ENCODE measurements at places on chromosomes 1 and 21.
A peak's percentile ranks its signal among the peaks of the same experiment; 100 is the strongest.

GRCh38 chr1:116666187-116667077, 1.1 kb downstream of the IGSF3 start:
- no peak for DNase-seq

GRCh38 chr1:109669246-109669948, 1.5 kb downstream of the GSTM2 start:
- no peak for DNase-seq

GRCh38 chr1:212118872-212119260, 83.3 kb downstream of the DTL start:
- no peak for DNase-seq

DNA sequence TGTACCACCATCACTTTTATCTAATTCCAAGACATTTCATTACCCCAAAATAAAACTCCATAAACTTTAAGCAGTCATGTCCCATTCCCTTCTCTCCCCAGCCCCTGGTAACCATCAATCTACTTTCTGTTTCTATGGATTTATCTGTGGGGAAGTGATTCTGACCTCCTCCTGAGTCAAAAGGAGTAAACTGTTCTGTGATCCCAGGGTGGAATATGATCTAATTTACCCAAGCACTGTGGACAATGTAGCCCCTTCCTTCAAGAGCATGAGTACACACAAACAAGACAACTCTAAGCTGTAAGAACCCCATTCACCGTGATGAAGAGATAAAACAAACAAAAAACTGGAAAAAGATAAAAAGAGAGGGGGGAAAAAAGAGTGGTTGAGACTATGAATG, 77.9 kb downstream of the PLPP3 start:
- no peak for DNase-seq

- no peak for DNase-seq
Measured at GRCh38 chr1:80882553-80882952, 918.2 kb upstream of the ADGRL2 start.

GRCh38 chr1:234163267-234163919, 209.9 kb upstream of the COA6 start:
- DNase-seq = no peak

DNA sequence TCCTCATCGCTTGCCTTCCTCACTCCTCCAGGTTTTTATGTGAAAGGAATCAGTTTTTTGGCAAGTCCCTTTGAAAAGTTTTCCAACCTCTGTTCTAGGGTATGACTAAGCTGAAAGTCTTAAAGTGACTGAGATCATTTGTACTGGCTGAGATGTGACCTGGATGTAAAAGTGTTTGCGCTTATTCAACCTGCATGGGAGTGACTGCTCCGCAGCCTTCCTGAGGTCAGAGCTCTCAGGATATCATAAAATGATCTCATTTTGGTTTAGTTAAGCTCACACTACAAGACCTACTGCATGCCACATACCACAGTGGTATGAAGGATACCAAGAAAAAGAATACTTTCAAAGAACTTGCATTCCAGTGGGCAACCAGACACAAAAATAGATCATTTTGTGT, 29.8 kb upstream of the TADA1 start:
- no peak for DNase-seq

- DNase-seq = no peak
Measured at GRCh38 chr21:43190951-43191350, 22.1 kb downstream of the CRYAA start.

GRCh38 chr1:198265073-198265661, 108.4 kb downstream of the NEK7 start:
- no peak for DNase-seq

DNA sequence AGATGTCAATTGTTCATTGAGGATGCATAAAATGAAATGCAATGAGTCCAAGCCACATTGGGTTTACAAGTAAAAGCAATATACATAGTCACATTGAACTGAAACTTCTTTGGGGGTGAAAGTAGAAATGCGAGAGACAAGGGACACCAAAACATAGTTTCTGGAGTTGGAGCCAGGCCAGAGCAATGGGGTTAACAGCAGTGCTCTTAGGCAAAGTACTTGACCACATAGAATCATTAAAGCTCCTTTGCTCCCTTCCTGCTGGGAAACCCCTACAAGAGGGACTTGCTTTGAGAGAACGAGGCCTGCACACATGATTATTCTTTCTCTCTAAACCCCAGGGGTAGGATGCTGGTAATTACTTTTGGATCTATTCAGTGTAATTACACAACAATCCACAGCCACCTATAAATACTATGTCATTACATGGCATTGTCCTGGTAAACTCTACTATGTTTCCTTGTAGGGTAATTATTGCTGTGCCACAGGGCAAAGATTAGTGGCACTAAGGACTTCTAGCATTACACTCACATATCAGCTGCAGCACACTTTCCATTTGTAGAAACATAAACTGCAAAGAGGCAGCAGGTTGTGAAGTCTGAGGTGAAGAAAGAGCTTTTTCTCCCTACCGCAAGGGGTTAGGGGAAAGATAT, 421.6 kb upstream of the PBX1 start:
- no peak for DNase-seq

DNA sequence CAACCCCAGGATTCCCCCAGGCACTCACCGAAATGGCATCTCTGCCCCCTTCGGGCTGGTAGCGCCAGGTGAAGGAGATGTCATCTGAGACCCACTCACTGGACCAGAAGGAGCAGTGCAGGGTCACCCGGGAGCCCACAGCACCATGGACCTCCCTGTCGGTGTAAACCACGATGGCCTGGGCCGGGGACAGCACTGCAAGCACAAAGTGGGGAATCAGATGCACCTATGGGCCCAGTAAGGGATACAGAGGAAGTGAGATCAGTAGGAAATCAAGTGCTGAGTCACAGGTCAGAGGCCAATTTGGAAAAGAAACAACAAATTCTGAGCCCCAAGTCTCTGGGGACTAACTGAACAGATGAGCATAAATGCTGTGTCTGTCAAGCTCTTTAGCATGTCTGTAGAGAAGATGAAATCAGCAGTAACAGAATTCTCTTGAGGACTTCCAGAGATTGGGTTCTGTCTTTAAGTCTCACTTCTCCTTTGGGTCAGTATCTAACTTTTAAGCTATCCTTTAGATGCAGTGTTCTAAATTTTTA, 2.5 kb downstream of the MPZ start:
- DNase-seq = no peak

- no peak for DNase-seq
Measured at GRCh38 chr1:217407534-217408001, 223.3 kb downstream of the GPATCH2 start.

GRCh38 chr1:11893907-11894251, 32.3 kb downstream of the KIAA2013 start:
- DNase-seq = peak; percentile 33

DNA sequence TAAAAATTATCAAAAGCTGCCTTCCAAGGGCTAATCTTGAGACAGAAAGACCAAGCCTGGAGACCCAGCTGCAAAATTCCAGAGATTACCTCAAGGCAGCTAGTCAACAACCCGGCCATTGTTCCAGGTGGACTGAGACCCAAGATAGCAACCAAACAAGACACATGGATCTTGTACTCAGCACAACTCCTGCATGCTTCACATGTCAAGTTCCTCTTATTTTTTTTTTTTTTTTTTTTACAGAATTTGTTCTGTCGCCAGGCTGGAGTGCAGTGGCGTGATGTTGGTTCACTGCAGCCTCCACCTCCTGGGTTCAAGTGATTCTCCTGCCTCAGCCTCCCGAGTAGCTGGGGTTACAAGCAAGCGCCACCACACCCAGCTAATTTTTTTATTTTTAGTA, 40.1 kb downstream of the CD2 start:
- DNase-seq = no peak

- no peak for DNase-seq
Measured at GRCh38 chr1:223831755-223832636, 13.8 kb downstream of the TP53BP2 start.

GRCh38 chr1:223774134-223774814, 61.9 kb downstream of the CAPN2 start:
- no peak for DNase-seq

DNA sequence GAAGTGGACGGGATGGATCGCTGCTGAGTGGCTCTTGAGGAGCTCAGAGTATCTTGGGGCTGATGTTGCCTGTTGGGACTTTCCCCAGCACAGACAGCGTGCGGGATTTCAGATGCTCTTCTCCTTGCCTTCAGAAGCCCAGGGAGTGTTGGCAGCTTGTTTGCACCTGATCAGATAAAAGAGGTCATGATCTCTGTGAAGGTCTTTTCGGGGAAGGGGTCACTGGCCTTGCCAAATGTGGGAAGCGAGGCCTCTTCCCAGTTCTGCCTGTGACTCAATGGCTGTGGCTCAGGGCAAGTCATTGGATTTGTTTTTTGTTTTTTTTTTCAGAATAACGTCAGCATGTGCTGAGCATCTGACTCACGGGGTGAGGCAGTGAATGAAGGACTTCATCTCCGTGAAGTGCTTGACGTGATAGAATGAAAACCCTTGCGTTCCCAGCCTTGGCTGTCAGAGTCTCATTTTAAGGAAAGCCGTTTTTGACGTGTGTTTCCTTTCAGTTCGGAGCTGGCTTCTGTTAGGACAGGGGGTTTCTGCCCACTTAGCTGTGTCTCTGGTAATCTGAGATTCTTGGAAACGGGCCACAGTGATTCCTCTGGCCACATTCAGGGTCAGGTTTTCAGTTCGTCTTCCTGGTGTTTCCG, 46.7 kb downstream of the GALNT2 start:
- no peak for DNase-seq

DNA sequence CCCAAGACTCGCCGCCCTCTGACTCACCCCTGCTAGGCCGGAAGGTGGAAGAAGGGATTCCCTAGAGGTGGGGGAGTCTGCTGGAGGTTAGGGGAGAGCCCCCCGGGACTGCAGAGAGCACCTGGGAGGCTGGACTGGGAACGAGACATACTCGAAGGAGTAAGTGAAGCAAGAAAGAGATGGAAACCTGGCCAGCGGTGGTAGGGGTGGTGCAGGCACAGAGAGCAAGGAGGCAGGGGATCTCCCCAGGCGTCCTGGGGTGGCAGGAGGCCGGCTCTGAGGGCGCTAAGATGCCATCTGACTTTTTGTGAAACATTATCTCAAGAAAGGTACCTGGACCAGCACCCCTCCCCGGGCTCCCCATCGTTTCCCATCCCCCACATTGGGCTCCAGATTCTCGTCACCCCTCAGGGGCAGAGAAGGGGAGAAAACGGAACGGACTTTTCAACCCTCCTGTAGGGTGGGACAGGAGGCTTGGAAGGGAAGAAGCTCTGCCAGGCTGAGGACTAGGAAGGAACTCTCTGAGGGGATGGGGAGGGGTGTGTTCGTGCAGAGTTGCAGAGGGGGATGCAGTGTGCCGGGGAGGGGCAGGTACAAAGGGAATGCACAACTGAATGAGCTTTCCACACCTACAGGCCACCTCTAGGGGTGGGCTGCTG, 708 bp downstream of the CHRNB2 start:
- no peak for DNase-seq

- DNase-seq = no peak
Measured at GRCh38 chr21:31656199-31657095, 3.0 kb upstream of the SOD1 start.

- no peak for DNase-seq
Measured at GRCh38 chr21:39232861-39233291, 49.6 kb upstream of the PSMG1 start.

GRCh38 chr1:8938232-8938999, 7.3 kb upstream of the CA6 start:
- DNase-seq = no peak

- DNase-seq = no peak
Measured at GRCh38 chr1:90394247-90394646, 322.9 kb downstream of the BARHL2 start.

- DNase-seq = no peak
Measured at GRCh38 chr1:228830954-228831481, 95.7 kb downstream of the RHOU start.

DNA sequence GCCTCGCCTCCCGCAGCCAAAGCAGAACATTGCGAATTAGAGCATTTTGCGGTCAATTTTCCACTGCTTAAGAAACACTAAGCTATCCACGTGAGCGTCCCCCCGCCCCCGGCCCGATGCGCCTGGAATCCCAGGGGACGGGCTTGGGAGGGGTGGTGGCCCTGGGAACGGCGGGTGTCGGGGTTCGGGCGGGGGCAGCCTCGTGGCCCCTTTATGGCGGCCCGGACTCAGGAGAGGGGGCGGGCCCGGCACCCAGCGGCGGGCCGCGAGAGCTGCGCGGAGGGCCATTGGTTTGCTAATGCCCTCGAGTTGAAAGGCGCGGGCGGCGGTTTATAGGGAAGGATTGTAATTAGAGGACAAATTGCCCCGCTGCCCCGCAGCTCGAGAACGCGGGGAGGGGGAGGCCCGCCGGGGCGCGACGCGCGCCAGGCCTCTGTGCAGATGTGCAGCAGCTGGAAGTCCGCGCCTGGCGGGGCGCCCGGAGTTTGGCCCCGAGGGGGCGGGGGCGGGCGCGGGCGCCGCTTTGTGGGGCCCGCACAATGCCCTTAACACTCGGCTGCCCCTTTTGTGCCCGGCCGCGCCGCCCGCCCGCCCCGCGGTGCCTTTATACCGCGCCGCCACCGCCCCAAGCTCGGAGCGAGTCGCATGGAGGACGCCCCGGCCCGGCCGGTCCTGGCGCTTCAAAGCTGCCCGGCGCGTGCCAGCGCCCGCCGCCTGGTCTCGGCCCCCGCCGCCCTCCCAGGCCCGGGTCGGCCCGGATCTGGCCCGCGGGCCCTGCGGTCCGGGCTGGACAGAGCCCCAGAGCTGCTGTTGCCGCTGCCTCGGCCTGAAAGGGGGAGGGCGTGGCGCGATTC, 1.9 kb upstream of the HES3 start:
- DNase-seq = no peak

DNA sequence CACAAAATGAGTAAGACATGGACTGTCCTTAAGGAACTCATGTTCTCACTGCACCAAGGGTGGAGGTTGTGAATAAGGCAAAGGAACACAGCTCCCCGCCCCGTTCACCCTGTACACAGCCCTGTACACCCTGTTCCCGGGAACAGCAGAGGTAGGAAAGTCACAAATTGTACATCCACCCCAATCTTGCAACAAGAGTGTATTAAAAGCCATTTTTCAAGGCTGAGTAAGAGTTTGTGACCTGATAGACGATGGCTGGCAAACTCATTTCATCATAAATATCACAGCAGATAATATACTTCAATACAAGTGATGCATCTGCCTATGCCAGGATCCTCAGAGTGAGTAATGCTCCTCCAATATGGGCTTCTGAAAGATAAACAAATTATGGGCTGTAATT, 52.5 kb upstream of the CAMK1G start:
- no peak for DNase-seq

Data from T-helper 22 cell (primary cell).